ENCODE measurements at places on chromosomes 16 and 17. TPM values are rescaled to one million over a fixed set of nuclear protein-coding genes. Genes with fewer than 3 reads are reported as not detected.

DOK4 gene
- 17.9 TPM for total RNA-seq

NOXO1 gene
- not detected for total RNA-seq

NPIPA8 gene
- not detected for total RNA-seq

- DNase-seq, result peak; percentile 85
These were observed 85.7 kb downstream of the MGAT5B start for GRCh38 chr17:76953946-76954345.

- no peak for DNase-seq
These were observed 9.2 kb upstream of the NFATC3 start for GRCh38 chr16:68075980-68076379.

- peak; percentile 75 for DNase-seq
These were observed 349.2 kb upstream of the SALL1 start for GRCh38 chr16:51500306-51500705.

DNA sequence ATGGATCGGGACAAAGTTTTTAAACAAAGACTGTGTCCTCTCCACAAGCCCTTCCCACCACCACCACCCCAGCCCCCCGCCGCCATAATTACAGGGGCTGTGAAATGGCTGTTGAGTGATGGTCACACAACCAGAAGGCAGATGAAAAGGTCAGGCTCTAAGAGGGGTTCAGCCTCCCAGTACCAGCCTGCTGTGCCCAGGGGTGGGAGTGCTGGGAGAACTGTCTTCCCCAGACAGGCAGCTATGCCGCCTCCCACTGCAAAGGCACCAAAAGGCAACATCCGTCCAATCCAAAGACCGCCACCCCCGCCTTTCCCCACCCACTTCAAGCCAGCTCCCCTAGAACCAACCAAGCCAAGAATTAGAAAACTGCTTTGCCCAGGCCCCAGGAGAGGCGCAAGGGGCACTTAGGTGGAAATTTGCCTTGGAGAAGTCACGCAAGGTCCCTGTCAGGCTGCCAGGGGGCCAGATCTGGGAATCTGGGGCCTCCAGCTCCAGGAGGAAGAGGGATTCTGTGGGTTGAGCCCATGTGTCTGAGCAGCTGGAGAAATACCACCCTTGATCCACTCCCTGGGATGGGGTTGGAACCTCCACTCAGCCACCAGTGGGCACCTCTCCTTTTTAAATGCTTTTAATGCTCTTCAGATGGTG is 14.4 kb downstream of the CARHSP1 start:
- DNase-seq, result no peak

- DNase-seq, result peak; percentile 92
These were observed 108.5 kb downstream of the ZNF778 start for GRCh38 chr16:89325861-89326471.

DNA sequence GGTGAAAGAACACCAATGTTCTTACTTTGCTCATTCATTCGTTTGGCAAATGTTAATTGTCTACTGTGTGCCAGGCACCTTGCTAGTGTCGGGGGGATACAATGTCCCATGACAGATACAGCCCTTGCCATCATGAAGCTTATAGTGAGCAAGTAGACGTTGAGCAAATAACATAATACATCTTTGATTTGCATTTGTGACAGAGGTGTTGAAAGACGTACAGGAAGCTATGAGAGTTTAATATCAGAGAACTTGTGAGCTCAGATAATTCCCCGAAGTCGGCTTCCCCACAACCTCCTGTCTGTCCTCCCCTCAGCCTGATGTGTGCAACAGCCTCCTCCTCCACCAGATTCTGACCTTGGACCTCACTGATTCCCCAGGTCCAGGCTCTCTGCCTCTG is 138.0 kb upstream of the SDK2 start:
- no peak for DNase-seq

GRCh38 chr17:49600949-49601348 is 25.3 kb downstream of the NXPH3 start:
- DNase-seq, result no peak

KRTAP4-3 gene
- total RNA-seq, result not detected

GRCh38 chr17:46876353-46876887 is 25.0 kb downstream of the WNT9B start:
- DNase-seq, result no peak

NOTUM gene
- total RNA-seq, result 0.24 TPM

CDRT15L2 gene
- total RNA-seq, result not detected

DNA sequence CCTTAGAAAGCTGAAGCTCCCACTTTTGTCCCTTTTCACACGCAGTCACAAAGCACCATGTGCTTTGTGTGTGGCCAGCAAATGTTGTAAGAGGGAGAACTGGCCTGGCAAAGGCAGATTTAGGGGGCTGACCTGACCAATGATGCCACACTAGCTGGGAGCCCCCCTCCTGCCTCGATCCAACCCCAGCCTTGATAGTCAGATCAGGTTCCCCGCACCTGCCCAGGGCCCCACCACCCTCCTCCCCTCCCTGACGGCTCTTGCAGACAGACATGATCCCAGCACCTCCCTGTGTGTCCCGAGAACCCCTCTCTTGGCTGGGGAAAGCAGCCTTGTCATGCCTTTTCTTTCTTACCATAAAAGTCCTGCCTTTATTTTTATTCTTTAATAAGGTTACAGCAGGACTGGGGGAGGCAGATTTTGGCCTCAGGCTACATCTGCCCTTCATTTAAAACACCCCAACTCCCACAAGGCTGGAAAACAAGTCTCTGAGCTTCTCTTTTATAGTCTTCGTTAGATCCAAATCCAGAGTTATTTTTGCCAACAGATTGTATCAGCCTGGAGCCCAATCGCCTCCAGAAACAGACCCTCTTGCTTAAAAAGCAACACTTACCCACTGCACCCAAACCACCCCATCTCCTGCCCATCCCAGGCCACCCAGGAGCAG is 201.8 kb upstream of the CDH5 start:
- peak; percentile 46 for DNase-seq

GRCh38 chr17:47990962-47991731 is 20.2 kb downstream of the CDK5RAP3 start:
- peak; percentile 79 for DNase-seq
